ENCODE measurements at places on chromosomes 16 and 17. TPM values are rescaled to one million over a fixed set of nuclear protein-coding genes. Genes with fewer than 3 reads are reported as not detected.

MARVELD3 gene
- polyA plus RNA-seq = 0.85 TPM

PLCG2 gene
- polyA plus RNA-seq = 6.7 TPM

RHBDL1 gene
- 1.4 TPM for polyA plus RNA-seq

NFATC2IP gene
- polyA plus RNA-seq = 16.9 TPM

DNA sequence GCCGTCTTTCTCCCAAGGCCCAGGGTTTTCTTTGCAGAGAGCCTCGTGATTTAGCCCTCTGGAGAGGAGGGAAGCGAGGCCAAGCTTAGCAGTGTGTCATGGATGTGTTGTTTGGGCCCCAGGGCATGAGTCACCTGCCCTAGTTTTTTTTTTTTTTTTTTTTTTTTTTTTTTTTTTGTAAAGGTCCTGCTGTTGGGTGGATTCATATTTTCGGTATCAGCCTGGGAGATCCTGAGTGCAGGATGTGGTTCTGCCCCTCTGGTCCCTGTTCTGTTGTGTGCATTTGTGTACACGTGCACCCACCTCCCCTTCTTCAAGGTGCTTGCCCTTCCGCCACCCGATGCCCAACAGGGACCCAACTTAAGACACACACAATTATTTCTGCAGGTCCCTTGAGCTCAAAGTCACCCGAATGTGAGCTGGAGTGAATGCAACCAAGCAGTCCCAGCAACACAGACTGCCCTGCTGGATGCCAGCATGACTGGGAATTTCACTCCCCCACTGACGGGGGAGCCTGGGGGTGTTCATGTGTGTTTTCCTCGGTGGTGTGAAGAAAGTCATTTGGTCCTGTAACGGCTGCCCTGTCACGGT lies 265.8 kb upstream of the TNRC6C start:
- DNase-seq = no peak

DNA sequence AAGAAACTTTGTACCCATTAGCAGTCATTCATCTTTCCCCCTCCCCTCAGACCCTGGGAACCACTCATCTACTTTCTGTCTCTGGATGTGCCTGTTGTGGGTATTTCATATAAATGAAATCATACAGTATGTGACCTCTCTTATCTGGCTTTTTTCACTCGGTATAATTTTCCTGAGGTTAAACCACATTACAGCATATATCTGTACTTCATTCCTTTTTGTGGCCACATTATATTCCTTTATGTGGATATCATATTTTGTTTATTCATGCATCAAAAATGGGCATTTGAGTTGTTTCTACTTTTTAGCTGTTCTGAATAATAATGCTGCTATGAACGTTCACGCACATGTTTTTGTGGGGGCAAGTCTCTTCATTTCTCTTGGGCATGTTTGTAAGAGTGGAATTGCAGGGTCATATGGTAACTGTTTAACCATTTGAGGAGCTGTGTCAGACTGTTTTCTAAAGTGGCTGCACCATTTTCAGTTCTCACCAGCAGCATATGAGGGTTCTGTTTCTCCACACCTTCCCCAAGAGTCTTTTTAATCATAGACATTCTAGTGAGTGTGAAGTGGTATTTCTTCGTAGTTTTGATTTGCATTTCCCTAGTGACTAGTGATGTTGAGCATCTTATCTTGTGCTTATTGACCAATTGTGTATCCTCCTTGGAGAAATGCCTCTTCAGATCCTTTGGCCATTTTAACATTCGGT lies 3.8 kb downstream of the SNX29 start:
- DNase-seq = no peak

DNA sequence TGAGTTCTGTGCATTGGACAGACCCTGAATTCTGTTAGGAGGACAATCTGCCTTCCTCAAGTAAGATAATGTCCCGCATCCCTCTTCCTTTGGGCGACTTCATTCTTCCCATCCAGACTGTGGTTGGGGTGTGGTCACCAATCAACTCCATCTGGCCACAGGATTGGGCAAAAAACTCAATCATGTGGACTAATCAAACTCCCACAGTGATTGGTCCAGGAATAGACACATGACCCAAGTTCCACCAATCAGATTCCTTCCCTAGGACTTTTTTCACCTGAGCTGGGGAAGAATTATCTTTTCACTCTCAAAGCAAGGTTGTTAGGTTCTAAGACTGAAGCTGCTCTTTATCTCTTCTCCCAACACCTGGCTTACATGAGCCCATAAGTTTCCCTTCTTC lies 13.2 kb upstream of the NKD1 start:
- no peak for DNase-seq

GRCh38 chr17:48198950-48199541 lies 91.5 kb downstream of the SNX11 start:
- no peak for DNase-seq

- DNase-seq = no peak
These were observed 21.1 kb downstream of the ARHGAP23 start for GRCh38 chr17:38449364-38449763.

DNA sequence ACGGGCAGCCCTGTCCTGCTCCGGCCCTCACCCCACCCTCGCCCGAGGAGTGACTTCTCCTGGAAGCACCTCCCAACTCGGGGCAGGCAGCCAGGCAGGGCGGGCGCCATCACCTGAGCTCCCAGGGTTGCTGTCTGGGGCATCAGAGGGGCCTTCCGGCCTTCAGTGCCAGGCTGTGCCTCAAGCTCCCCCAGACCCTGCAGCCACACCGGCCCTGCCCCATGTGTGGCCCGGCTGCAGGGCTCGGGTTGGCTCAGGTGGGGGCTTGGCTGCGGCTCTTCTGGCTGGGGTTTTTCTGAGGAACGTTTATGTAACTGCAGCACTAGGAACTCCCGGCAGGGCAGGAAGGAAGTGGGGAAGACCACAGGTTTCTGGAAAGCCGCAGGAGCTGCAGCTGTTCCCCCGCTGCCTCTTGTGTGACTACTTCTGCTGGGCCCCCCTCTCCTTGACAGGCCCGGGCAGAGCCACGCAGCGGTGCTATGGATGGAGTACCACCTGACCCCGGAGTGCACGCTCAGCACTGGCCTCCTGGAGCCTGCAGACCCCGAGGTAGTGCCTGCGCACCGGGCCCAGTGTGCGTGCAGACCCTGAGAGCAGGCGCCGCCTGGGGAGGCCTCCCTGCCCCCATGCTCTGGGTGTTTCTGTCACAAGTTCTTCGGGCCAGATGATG lies 45.6 kb downstream of the PRMT7 start:
- DNase-seq = no peak

- DNase-seq = peak; percentile 84
These were observed 3.0 kb downstream of the SECTM1 start for GRCh38 chr17:82330322-82331239.

DNA sequence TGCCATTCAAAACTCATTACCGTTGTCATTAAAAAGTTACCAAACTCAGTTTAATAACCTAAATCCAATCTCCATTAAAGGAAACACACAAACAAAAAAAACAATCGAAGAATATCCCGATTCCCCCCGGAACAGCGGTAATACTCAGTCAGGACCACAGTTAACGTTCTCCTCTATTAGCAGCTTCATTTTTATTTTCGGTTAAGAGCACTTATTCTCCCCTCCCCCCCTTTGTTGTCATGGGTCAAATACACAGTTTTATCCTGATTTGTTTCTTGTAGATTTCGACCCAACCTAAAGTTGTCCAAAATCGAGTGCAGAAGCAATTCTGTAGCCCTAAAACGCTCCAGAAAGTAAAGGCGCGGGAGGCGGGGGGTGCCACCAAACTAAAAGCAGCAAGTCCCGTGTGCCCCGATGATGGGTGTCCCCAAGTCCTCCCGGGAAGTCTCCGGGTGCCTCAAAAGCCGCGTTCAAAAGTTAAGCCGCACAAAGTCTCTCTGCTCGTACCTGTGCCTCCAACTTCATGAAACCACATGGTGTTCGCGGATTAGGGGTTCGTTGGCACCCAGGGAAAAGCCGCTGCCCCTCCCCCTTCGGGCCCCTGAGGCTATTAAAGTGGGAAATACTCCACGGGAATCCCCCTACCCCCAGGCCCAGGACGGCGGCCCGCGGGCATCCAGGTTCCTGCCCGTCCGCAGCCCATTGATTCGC lies 996 bp downstream of the SUMO2 start:
- peak; percentile 51 for DNase-seq

GRCh38 chr16:14106457-14106856 lies 35.3 kb downstream of the MRTFB start:
- DNase-seq = no peak

DNA sequence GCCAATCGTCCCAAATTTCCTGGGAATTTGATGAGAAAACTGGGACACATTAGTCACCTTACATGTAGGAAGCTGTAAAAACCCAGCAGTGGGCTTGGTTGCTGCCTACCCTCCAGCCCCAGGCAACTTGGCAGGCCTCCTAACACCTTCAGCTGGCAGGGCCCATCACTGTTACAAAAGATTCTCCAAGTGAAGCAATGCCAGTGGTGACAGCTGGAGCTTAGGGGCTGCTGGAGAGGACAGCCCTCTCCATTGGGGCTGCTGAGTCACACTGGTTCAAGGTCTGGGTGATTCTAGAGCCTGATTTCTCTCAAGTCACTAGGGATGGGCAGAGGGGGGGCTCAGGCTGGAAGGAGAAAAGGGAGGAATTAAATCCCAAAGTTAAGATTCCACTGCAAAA lies 180.6 kb downstream of the COPRS start:
- DNase-seq = peak; percentile 64

Measured in muscle of back (tissue), 13 donors.